Femur (tissue), 1 donor: ENCODE measurements at places on chromosomes 12 and 14.
A peak's percentile ranks its signal among the peaks of the same experiment; 100 is the strongest.

GRCh38 chr12:119180380-119181040, 1.8 kb downstream of the HSPB8 start:
- DNase-seq, result peak; percentile 41

GRCh38 chr12:54082397-54082892, 28.8 kb downstream of the HOXC4 start:
- DNase-seq, result peak; percentile 59

- DNase-seq, result no peak
Observed at GRCh38 chr14:91830777-91831176, 36.6 kb downstream of the TC2N start.

- DNase-seq, result no peak
Observed at GRCh38 chr14:103856105-103856504, 8.7 kb upstream of the PPP1R13B start.

DNA sequence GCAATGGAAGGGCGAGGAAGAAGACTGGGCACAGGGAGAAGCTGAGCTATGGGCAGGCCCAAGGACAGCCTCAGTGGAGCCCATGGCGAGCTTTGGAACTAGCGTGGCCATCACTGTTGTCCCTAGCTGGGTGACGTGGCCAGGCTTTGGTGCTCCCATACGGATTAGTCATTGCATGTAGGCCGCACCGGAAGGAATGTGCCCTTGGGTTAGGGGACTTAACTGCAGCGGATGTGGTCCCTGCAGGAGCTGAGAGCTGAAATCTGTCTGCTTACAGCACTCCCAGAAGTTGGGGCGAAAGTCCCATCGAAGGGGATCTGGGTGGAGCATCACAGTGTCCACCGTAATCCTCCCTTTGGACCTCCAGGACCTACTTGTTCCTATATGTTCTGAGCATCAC, 133.7 kb downstream of the PAPOLA start:
- no peak for DNase-seq

GRCh38 chr12:46981622-46982021, 97.8 kb upstream of the PCED1B start:
- DNase-seq, result no peak

DNA sequence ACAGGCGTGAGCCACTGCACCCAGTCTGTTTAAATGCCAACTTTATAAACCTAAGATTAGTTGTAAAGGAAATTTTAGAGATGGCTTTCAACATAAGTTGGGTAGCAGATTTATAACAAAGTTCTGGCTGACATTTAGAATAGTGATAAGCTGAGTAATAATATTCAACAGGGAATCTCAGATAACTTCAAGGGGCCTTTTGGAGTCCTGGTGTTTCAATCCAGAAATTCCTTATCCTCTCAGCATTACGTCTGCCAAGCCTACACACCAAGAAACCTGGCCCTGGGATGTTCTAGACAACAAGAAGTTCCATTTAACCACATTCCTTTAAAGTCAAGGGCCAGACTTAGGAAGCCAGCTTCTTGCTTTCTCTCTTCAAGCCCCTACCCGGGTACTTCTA, 59.5 kb upstream of the DYRK2 start:
- DNase-seq, result no peak

DNA sequence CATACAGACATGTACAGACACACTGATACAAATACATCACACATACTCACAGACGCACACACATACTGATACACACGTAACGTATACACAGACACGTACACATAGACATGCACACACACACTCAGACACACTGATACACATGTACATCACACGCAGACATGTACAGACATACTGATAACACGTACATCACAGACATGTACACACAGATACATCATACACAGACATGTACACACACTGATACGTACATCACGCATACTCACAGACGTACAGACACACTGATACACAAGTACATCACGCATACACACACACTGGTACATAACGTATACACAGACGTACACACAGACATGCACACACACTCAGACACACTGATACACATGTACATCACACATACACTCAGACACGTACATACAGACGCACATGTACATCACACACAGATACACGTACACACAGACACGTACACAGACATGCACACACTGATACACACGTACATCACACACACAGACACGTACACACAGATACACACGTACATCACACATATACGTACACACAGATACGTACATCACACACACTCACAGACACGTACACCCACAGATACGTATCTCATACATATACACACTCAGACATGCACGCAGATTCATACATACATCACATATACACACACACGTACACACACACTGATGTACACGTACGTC, 5.1 kb downstream of the ZNF605 start:
- DNase-seq, result no peak

DNA sequence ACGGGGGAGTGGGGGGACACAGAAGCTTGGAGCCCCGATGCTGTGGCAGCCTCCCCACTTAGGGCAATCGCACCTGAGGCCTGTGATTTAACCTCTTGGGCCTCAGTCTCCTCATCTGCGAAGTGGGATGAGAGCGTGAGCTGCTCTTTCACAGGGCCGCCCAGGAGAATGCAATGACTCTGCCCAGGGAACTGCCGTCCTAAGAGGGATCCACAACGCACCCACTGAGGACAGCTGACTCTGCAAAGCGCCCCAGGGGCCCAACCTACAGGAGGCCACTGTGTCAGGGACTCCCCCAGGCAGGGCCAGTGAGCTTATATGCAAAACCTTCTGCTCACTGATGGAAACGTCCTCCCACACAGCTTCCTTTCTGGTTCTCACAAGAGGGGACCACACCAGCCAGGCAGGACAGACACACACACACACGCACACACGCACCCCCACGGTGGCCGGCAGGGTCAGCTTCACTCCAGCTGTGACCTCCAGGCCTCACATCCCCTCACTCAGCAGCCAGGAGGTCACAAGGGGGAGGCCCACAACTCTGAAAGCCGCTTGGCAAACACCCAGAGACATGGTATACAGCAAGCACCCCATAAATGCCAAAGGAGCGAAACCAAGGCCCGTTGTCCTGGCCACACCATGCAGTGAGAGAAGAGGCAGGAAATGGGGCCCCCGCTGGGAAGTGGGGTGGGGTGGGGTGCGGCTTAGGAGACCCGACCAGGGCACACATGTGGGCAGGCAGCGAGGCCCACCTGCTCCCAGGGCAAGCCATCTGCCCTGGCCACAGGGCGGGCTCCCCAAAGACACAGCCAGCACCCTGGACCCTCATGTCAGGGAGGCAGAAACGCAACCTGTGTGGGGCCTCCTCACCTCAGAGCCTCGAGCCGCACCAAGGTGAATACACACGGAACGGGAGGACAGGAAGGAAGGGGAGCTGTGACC, 73.3 kb downstream of the NCOR2 start:
- no peak for DNase-seq

GRCh38 chr12:1581973-1582708, 12.2 kb downstream of the FBXL14 start:
- no peak for DNase-seq

GRCh38 chr12:114412825-114413749, 7.1 kb upstream of the TBX5 start:
- no peak for DNase-seq

- no peak for DNase-seq
Observed at GRCh38 chr14:44767646-44768173, 194.0 kb downstream of the KLHL28 start.

DNA sequence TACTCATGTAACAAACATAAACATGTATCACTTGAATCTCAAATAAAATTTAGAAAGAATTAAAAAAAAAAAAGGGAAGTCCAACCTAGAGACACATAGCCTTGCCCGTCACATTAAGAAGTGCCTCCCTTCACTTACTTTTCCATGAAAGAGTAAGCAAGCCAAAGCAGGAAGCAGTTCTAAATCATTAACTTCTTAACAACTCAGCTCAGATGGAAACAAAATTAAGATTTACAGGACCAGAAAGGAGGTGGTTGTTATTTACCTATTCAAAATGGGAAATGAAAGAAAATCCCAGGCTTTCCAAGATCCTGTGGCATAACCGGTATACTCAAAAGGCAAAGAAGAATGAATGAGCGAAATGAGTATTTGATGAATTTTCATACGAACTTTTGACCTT, 258.6 kb upstream of the DCN start:
- DNase-seq, result no peak

DNA sequence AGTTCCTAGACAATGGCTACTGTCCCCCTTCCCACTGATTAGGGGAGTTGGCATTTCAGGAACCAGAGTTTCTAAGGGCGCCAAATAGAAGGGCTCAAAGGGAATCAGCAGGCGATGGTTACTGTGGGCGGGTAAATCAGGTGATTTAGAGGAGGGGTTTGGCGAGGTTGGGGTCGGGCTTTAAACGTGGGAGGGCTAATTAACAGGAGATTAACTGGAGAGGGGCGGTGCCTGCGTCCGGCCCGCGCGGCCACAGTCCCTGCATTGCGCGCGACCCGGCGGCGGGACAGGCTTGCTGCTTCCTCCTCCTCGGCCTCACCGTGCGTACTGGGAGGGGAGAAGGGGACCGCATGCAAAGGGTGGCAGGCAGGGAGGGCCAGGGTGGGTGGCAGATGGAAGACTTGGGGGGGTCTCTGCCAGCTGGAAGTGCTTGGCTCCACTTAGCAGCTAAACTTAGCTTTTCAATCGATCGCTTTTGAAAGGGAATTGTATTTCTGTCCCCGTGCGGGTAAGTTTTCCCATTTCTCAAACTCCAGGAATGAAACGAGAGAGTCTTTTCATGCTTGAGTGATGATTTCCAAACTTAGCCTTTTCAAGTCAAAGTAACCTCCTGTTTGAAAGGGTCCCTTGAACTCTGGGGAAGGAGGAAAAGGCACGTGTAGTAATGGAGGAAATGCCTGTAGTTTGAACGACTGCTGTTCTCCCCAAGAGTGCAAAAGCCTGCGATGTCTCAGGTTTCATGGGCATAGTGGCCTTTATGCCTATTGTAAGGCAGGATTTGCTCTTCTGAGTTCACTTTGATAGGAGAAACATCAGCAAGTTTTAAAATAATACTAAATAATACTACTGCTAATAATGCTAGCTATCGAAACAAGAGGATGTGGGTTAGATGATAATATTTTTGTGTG, at the start of gene MGST1:
Gene MGST1 (plus strand): TSS at position 255 of the 908 bp plus-strand sequence. CDS start 6,608 bp downstream, outside the sequence.
- DNase-seq, result peak; percentile 59

DNA sequence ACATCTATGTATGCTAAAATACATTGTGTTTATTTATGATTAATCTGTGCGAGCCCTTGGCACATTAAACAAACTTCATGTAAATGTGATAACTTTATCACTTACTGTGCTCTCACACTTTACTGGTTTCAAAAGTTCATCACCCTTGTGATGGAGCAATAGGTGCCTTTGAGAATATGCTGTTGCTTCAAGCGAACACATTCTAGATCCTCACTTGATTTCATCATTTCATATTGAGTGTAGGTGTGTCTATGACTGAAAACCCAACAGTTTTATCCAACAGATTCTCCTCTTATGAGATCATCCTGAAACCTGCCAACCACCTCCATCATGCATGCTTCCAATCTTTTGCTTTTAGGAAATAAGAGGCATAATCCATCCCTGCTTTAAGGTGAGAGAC, 854.4 kb downstream of the TMEM121 start:
- no peak for DNase-seq

DNA sequence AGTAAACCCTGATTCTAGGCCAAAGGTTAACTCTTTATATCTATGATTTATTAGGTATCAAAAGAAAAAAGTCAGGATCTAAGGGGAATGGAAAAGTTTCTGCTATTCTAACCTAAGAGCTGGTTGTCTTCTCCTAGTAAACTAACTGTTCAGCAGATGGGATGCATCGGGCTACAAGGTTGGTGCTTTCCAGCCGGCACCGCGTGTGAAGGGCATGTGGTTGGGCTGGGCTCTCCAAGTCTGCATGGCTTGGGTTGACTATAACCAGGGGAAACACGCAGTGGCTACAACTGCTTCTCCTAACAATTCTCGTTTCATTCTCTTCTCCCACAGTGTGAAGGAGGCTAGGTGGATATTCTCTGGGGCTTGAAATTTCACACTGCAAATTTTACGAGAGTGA, 354.5 kb downstream of the APAF1 start:
- DNase-seq, result no peak

- no peak for DNase-seq
Observed at GRCh38 chr14:23033801-23034497, 751 bp downstream of the PSMB5 start.

DNA sequence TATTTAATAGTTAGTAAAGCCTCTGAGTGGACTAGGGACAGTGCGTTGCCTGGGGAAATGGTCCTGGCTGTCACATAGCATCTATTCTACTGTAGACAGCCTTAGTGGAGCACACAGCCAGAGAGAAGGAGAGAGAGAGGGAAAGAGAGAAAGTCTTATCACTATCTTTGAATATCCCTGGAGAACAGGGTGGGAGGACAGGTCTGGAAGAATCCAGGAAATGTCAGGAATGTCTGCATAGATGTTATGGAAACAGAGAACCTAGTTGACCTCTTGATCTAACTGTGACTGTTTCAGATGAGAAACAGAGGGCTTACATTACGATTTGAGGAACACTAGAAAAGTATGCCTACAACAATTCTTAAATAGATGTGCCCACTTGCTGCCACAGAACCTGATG, 92.8 kb downstream of the SLC15A5 start:
- DNase-seq, result no peak

- no peak for DNase-seq
Observed at GRCh38 chr12:102459314-102459713, 21.0 kb downstream of the IGF1 start.

DNA sequence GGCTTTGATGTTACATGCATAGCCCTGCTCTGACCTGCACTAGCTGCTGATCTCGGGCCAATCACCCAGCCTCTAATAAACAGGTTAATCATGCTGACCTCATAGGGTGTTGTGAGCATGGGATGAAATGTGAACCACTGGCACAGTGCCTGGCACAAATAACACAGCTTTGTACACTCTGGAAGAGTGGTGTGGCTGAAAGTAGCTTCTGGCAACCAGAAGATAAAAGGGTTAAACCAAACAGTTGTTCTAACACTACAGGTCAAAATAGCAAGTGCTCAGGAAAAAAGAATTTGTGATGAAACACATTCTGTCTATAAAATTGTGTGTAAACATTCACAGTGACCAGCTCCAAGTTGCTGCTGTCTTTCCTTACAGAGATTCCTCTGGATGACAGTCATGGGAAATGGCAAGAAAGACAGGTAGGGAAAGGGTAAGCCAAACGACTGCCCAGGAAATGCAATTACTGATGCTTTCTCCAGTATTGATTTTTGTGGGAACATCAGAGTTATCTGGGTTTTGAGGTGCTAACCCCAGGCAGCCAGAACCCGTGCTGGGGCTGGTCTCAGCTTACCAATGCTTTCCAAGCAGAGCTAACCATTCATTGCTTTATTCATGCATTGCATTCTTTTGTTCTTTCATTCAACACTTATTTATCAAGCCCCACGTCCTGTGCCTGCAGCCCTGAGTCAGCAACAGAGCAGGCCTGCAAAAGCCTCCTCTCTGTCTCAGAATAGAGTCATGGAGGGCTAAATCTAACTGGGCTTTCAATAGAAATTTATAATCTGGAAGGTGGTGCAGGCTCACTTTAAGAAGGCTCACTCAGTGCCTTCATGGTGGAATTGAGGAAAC, 38.1 kb upstream of the CAPRIN2 start:
- DNase-seq, result no peak

- no peak for DNase-seq
Observed at GRCh38 chr12:81005606-81006005, 67.9 kb upstream of the LIN7A start.

- DNase-seq, result no peak
Observed at GRCh38 chr12:29769162-29769858, 14.4 kb downstream of the TMTC1 start.

GRCh38 chr12:89236748-89237383, 115.4 kb downstream of the DUSP6 start:
- no peak for DNase-seq

- no peak for DNase-seq
Observed at GRCh38 chr14:72902801-72903530, 9.1 kb upstream of the DPF3 start.

- DNase-seq, result no peak
Observed at GRCh38 chr12:48486679-48487078, 4.4 kb downstream of the C12orf54 start.

- no peak for DNase-seq
Observed at GRCh38 chr12:65182012-65182739, 12.8 kb downstream of the LEMD3 start.
